Hepatocyte (in vitro differentiated cells): ENCODE measurements at places on chromosomes 7 and 10. TPM values are rescaled to one million over a fixed set of nuclear protein-coding genes. Genes with fewer than 3 reads are reported as not detected.

The EXOC6 gene
- 4.0 and 5.8 TPM in 2 replicates for polyA plus RNA-seq

The HABP2 gene
- 48.3 and 55.1 TPM in 2 replicates for polyA plus RNA-seq

The ST8SIA6 gene
- 0.10 and 0.94 TPM in 2 replicates for polyA plus RNA-seq

The HACD1 gene
- 31.9 and 38.8 TPM in 2 replicates for polyA plus RNA-seq

The PHKG1 gene
- polyA plus RNA-seq = 0.13 and 0.28 TPM in 2 replicates

The CEP55 gene
- 5.4 and 5.9 TPM in 2 replicates for polyA plus RNA-seq

The ZNF467 gene
- polyA plus RNA-seq = 15.6 and 21.9 TPM in 2 replicates

The TCERG1L gene
- polyA plus RNA-seq = 0.26 and 0.73 TPM in 2 replicates

The BLNK gene
- polyA plus RNA-seq = 6.3 and 9.7 TPM in 2 replicates

The BHLHA15 gene
- 0.39 TPM in 1 of 2 replicates, not detected in the other for polyA plus RNA-seq

The AKR1C4 gene
- polyA plus RNA-seq = 0.40 and 0.52 TPM in 2 replicates

The EZH2 gene
- 11.7 and 13.2 TPM in 2 replicates for polyA plus RNA-seq

The MACC1 gene
- polyA plus RNA-seq = 6.9 and 7.2 TPM in 2 replicates

The UCN3 gene
- not detected in 2 replicates for polyA plus RNA-seq

The RBM20 gene
- polyA plus RNA-seq = 3.7 and 6.5 TPM in 2 replicates

The THNSL1 gene
- polyA plus RNA-seq = 2.5 and 4.9 TPM in 2 replicates

The NPC1L1 gene
- 25.3 and 25.8 TPM in 2 replicates for polyA plus RNA-seq

The TBX20 gene
- 2.4 and 4.5 TPM in 2 replicates for polyA plus RNA-seq
